ENCODE measurements at places on chromosomes 5 and 9.

DNA sequence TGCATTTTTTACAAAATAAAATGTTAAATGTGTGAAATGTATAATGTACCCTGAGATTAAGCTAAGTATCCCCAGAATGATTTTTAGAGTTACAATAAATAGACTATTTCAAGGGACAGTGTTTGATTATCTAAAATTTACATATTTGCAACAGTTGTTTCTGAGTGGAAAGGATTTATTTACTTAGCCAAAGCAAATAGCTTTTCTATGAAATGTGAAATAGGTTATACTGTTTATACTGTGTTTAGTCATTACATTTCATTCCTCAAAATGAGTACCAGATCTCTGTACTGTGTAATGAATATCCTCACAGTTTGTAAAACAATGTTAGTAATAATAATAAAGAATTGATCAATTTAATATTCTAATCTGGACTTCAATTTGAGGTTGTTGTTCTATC lies 1019.0 kb downstream of the NR2F1-AS1 start:
- DNase-seq: no peak

DNA sequence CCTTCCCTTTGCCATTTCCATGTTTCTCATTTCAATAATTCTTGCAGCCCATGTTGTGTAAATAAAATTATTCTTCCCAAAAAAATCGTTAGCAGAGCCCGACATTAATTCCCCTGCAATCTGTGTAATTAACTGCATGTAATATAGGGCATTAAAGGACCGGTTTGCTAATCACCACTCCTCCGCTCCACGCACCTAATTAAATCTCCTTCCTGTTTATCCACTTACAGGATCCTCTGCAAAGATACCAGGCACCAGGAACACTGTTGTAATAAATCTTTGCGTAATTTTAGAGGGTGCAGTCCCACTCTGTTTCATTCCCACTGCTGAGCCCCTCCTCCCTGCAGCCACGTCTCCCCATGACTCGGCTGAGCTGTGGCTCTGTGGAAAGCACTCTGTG lies 105.0 kb upstream of the PPP1R26 start:
- no peak for DNase-seq

DNA sequence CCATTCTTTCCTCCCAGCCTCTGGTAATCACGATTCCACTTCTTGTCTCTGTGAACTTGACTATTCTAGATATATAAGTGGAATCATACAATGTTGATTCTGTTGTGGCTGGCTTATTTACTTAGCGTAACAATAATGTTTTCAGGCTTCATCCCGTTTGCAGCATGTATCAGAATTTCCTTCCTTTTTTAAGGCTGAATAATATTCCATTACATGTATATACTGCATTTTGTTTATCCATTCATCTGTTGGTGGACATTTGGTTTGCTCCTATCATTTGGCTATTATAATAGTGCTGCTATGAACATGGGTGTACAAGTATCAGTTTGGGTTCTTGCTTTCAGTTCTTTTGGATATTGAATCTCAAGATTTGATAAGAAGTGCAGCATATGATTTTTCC lies 239.7 kb upstream of the ZNF608 start:
- no peak for DNase-seq

- no peak for DNase-seq
Observed at GRCh38 chr5:44845777-44846176, 37.0 kb downstream of the MRPS30 start.

DNA sequence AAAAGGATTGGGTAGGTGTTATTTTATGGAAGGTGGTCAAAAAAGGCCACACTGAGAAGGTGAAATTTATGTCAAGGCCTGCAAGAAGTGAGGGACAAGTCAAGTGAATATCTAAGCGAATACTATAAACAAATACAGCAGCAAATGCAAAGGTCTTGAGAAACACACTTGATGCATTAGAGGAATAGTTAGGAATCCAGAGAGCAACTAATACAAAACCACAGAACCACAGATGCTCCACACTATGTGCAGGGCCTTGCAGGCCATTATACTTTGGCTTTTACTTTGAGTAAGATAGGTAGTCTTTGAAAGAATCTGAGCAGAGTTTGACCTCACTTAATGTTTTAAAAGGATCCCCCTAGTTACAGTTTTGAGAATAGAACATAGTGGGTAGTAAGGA lies 4.6 kb downstream of the ZNF622 start:
- DNase-seq: no peak

- DNase-seq: no peak
Observed at GRCh38 chr9:36092014-36092413, 44.5 kb upstream of the GLIPR2 start.

DNA sequence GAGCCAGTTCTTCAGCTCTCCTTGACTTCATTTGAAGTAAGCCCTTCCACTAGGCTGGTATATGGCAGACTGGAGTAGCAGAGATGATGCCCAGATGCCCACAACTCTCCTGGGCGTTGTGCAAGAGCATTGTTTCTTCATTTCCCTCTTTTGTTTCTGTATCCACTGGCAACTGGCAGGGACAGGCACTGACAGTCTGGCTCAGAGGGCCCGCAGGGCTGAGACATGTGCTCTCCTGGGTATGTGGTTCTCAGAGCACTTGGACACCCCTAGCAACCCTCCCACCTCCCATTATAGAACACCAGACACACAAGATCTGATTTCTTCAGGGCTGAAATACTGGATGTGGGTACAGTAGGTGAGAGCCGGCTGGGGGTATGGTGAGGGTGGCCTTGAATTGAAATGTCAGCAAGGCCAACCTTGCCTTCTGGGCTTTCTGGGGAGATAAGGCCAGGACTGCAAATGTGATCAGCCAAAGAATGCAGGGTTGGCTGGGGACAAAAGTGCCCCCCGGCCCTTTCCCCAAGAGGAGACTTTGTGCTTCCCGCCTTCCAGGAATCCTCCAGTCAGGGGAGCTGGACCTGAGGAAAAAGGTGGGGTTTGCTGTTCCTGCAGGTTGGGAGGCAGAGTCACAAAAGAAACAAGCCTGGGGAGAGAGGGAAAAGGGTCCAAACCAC lies 28.6 kb upstream of the CTNNA1 start:
- no peak for DNase-seq

DNA sequence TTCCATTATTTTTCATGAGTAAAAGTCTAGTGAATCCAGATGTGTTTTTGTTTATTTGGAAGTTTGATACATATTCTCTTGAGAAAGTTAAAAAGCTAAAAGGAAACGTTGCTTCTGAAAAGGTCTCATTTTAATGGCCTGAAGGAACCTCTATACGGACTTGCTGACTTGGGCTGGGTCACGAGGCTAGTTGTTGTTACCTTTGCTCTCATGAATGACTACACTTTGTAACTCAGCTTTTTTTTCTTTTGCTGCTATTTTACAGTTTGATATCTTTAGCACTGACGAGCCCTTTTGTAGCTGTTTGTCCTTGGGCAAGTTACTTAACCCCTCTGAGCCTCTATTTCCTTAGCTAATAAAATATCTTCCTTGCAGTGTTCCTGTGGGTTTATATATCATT lies 211.5 kb downstream of the PCSK5 start:
- no peak for DNase-seq

GRCh38 chr5:123367739-123368138 lies 55.5 kb downstream of the CEP120 start:
- DNase-seq: no peak

GRCh38 chr5:125411744-125412560 lies 665.5 kb upstream of the ZNF608 start:
- DNase-seq: no peak

- DNase-seq: no peak
Observed at GRCh38 chr9:127629468-127630081, 17.5 kb downstream of the STXBP1 start.

- DNase-seq: no peak
Observed at GRCh38 chr9:120734607-120735410, 20.5 kb upstream of the MEGF9 start.

DNA sequence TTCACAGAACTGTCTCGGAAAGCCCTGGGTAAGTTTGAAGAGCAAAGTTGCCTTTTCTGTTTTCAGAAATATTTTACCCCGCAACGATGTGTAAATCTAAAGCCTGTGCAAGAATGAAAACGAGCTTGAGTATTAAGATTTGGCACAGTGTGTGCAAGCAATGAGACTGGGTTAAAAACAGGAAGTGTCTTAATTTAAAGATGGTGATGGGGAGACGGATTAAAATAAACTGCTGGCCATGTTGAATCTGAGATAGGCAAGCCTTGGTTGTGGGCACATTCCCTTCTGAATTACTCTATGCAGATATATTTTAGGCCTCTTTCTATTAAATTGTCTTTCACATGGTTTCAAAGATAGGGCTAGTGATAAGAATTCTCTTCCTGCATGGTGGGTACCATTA lies 294.2 kb upstream of the DMRT1 start:
- DNase-seq: no peak

DNA sequence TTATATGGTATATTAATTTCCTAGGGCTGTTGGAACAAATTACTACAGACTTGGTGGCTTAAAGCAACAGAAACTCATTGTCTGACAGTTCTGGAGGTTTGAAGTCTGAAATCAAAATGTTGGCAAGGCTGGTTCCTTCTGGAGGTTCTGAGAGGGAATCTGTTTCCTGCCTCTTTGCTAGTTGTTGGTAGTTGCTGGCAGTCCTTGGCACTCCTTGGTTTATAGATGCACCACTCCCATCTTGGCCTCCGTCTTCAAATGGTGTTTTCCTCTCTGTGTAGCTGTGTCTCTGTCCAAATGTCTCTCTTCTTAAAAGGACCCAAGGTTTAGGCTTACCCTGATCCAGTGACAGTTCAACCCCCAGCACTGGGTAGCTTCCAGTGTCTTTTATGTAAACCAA lies 17.5 kb downstream of the MELK start:
- no peak for DNase-seq

GRCh38 chr9:72193478-72193881 lies 44.2 kb downstream of the GDA start:
- no peak for DNase-seq

DNA sequence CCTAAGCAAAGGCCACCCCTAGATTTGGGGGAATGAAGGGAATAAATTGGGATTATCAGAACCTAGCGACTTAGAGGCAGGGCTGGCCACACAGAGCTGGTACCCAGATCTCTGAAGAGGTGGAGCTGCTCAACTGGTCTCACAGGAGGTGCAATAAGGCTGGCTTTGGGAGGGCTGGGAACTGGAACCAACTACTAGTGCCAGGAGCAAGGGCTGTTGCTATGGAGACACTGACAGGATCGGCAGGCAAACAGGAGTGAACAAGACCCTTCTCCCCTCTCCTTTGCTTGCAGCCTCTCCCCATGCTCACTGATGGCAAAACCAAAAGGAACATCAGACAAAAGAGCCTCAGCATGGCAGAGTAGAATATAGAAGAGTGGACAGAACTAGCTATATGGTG lies 17.0 kb upstream of the WHRN start:
- no peak for DNase-seq

- DNase-seq: no peak
Observed at GRCh38 chr5:175478008-175478383, 364 bp upstream of the SFXN1 start.

Data from activated gamma-delta T cell treated with Interleukin-2 at 50 U/mL for 16 hours (primary cell).